ENCODE measurements at places on chromosomes 5 and 9.

DNA sequence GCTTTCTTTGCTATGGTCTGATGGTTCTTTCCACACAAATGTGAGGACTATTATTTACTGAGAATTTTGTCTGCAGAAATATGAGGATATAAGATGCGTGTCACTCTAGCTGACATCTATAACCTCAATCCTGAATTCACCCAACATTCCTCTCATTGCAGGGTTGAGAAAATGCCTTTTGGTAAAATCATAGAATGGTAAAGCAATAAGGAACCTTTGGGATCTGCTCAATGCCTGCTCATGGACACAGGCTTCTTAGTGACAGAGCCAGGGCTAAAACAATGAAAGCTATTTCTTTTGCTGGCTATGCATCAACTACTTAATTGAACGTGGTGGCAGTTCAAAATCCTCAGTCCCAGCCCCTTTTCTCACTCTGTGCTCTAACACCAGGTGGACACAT lies 199.6 kb downstream of the GAS1 start:
- no peak for DNase-seq

GRCh38 chr9:94984891-94985476 lies 258.5 kb downstream of the AOPEP start:
- DNase-seq, result no peak

- peak; percentile 17 for DNase-seq
Observed at GRCh38 chr9:95605816-95606488, 89.2 kb upstream of the PTCH1 start.

GRCh38 chr9:2228132-2228531 lies 213.0 kb downstream of the SMARCA2 start:
- no peak for DNase-seq

DNA sequence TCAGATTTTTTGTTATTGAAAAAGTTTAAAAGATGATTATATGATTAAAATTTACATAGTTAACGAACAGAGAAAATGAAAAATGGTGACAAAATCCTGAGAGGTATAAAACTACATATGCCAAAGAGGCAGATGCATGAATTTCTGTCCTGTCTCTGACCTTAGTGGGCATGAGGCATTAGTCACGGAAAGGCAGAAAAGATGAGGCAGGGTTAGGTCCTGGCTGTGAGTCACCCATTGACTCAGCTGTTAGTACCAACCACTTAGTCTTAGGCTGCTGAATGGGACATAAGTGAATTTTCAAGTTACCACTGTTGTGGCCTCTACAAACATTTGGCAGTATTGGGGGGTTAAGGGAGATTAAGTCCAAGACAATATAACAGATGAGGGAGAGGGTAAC lies 33.1 kb downstream of the RASA1 start:
- no peak for DNase-seq

- no peak for DNase-seq
Observed at GRCh38 chr5:36359267-36359666, 57.6 kb upstream of the RANBP3L start.

DNA sequence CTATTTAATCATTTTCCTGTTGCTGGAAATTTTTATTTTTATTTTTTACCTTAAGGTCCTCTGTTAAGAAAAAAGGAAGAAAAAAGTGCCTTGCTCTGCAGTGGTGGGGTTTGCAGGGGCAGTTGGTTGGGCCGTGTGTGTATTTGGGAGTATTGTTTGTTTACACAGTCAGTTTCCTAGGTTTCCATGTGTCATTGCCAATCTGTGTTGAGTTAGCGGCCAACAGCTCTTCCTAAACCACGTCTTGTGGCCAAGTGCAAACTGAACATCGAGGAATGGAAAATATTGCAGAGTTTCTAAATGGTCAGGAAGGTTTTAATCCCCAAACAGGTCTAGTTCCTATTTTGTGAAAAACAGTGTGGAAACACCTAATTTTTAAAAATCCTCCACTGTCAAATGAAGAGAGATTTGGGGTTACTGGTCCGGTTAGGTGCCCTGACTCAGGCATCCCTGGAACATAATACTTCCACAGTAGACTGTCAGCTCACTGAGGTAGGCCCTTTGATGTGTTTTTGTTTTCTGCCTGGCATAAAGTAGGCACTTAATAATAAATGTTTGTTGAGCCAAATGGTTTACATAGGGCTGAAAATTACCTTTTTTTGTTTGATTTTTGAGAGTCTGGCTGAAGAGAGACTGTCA lies 37.0 kb downstream of the MAMDC2 start:
- no peak for DNase-seq

DNA sequence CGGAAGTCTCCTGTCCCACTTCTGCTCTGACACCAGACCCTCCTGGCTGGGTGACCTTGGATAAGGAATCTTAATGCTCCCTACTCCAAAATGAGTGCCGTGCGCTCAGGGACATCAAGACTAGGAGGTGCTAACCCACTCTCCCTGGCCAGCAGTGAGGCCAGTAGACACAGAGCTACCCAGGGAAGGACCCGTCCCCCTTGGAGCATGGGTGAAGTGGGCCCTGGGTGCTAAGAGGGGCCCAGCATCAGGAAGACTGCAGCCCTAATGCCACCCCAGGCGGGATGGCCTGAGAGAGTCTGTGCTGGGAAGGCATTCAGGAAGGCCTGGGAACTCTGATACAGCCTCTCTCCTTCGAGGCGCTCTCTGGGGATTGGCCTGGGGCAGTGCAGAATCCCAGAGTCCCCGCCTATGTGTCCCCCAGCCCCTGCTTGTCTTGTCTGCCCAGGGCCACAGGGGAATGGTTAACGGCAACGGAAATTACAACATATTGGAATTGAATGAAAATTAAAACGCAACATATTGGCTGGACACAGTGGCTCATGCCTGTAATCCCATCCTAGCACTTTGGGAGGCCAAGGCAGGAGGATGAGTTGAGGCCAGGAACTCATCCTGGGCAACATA lies 29.7 kb upstream of the RNU6ATAC start:
- DNase-seq, result no peak

DNA sequence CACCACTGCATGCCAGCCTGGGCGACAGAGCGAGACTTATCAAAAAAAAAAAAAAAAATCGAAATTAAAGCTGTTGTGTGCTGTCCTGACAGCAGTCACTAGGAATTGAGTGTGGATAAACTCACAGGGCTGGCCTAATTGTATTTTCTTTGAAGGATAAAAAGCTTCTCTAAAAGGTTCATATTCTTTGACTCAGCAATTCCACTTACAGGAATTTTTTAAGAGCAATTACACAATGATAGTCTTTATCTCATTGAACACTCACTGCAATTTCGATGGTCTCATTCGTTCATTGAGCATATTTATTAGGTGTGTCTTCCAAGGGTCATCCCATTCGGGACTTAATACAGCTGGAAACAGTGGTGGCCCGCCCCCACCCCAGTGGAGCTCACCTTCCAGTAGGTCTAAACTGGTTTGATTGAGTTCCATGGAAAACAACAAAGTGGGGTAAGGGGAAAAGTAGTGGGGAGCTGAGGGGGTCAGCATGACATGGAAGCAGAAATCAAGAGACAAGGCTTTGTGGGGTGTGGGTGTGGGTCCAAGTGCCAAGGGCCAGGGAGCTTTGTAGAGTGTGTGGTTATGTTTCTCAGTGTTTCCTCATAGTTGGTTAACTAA lies 6.7 kb downstream of the CDK9 start:
- no peak for DNase-seq

GRCh38 chr5:148805326-148806290 lies 20.8 kb upstream of the ADRB2 start:
- DNase-seq, result no peak

GRCh38 chr9:6973762-6974161 lies 216.0 kb downstream of the KDM4C start:
- no peak for DNase-seq

- DNase-seq, result no peak
Observed at GRCh38 chr5:17317473-17317872, 100.0 kb downstream of the BASP1 start.

DNA sequence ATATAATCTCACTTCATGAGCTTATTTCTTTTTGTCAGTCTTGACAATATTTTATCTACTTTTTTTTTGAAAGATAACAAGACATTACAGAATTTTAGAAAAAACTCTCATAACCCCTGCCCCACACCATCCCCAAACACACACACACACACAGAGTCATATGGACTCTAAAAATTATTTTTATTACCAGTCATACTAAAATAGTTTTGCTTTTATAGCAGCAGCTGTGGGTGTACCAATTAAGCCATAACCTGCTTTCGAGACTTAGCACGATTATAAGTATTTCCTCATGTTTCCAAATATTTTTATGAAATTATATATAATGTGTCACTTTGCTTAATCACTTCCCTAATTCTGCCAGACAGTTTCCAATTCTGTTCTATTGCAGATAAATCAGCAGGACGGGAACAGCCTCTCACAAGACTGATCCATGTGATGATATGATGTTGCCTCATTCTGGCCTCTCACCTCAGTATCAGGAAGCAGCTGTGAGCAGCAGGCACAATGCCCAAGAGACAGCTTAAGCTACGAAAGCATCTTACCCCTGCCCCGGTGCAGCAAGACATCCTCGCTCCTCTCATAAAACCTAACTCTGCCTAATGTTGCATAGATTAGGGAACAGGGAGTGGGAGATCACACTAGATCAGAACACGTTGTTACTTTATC lies 7.0 kb downstream of the PDCL start:
- no peak for DNase-seq

- no peak for DNase-seq
Observed at GRCh38 chr5:165139721-165140120, 1634.3 kb downstream of the MAT2B start.

DNA sequence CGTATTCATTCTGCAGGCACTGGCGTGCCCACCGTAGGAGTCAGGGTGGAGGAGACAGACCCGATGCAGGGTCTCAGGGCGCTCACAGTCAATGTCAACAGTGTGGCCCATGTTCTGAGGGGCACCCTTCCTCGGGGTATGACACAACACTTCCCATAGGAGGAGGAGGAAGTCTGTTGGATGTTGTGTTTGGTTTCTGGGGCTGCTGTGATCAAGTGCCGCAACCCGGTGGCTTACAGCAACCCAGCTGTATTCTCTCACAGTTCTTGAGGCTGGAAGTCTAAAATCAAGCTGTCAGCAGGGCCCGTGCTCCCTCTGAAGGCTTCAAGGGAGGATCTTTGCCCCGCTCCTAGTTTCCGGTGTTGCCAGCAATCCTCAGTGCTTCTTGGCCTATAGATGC lies 5.6 kb upstream of the HNRNPAB start:
- no peak for DNase-seq

GRCh38 chr5:123928401-123928800 lies 416.4 kb downstream of the CSNK1G3 start:
- DNase-seq, result no peak

DNA sequence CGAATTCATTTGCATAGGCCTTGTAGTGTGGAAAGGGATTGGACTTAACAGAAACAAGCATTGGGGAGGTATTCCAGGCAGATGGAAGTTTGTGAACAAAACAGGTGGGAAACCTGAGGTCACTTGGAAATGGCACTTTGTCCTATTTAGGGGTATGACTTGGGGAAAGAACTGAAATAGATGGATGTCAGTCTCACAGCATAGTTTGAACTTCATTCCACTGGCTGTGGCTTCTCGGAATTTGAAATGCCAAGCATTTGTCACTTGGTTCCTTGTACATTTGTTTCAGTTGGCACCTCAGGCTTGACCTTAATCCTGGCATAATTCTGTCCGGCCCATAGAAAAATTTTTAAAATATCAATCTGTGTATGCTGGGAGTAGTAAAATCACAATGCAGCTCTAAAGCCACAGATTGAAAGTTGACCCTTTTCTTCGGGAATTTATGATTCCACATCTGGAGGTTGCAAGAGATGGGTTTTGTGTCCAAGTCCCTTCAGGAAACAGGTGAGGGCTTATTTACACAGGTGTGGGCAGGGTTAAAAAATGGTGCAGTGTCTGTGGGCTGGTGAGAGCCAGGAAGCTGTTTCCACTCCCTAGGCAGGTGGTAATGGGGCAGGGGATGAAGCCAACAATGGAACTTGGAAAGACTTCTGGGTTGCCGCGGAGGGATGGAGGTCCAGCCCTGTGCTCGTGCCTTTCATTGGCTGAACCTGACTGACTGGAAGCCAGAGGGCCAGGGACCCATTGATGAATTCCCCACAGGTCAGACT lies 39.2 kb upstream of the PDE8B start:
- DNase-seq, result no peak

DNA sequence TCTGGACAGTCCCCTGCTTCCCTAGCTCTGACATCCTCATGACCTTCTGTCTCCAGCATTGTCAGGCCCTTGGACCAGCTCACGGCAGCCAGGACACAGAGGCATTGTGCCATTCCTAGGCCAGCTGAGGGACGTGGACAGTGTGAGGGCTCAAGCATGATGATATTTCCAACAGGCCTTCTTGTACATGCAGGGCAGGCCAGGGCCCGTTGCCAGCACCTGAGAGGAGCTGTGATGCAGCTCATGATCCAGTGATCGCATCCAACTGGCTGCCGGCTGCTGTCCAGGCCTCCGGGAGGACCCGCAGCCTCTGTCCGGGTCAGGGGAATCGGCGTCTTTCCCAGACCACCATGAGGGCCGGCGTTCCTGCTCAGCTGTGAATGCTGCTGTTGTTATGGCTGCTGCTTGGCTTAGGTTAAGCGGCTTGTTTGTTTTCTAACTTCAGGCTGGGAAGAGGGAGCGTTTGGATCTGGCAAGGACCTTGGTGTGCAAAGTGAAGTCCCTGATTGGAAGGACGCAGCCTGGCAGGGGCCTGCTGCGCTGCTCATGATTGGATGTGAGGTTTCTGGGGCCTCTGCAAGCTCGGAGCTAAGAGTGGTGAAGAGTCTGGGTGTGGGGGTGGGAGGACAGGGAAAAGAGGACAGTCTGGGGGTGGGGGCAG lies 53.8 kb downstream of the PDZD2 start:
- no peak for DNase-seq

- DNase-seq, result no peak
Observed at GRCh38 chr5:1508659-1509290, 15.0 kb downstream of the LPCAT1 start.

- DNase-seq, result no peak
Observed at GRCh38 chr5:32051796-32052195, 122.3 kb downstream of the GOLPH3 start.

DNA sequence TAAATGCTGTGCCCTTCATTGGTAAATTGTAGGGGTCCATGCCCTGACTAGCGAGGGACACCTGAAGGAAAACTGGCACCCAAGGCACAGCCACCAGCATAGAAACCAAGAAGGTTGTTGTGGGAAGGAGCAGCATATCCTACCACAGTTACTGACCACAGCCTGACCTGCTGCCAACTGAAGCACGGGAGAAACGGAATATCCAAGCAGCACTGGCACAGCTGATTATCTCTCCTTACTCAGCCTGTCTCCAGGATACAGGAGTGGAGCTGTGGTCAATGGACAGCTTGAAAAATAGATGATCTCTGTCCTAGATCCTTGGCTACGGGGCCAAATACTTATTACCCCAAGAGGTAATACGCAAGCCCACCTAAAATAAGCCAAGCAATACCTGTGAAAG lies 164.5 kb downstream of the ATPSCKMT start:
- DNase-seq, result no peak

GRCh38 chr5:112186401-112186990 lies 232.6 kb downstream of the EPB41L4A start:
- DNase-seq, result no peak
